Stimulated activated naive CD4-positive, alpha-beta T cell treated with Interleukin-2 at 50 U/mL for 16 hours (primary cell): ENCODE measurements at places on chromosomes 11 and 22.
A peak's percentile ranks its signal among the peaks of the same experiment; 100 is the strongest.

DNA sequence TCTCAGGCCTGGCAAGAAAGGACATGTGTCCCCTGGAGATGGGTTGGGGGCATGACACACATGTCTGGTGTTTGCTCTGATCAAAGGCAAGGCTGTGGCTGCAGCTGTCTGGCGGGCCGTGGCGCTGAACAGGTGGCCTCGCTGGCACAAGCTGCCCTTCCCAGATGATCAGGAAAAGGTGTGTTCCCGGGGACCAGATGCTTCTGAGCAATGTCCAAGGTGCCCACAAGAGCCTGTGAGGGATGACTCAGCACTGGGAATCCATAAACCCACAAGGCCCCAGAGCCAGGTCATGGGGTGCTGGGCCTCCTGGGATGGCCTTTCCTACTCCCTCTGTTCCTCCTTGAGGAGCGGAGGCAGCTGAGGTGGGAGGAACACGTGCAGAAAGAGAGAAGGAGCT lies 9.7 kb upstream of the LRP5 start:
- DNase-seq: no peak

GRCh38 chr22:44489026-44489425 lies 9.0 kb downstream of the RTL6 start:
- DNase-seq: no peak

DNA sequence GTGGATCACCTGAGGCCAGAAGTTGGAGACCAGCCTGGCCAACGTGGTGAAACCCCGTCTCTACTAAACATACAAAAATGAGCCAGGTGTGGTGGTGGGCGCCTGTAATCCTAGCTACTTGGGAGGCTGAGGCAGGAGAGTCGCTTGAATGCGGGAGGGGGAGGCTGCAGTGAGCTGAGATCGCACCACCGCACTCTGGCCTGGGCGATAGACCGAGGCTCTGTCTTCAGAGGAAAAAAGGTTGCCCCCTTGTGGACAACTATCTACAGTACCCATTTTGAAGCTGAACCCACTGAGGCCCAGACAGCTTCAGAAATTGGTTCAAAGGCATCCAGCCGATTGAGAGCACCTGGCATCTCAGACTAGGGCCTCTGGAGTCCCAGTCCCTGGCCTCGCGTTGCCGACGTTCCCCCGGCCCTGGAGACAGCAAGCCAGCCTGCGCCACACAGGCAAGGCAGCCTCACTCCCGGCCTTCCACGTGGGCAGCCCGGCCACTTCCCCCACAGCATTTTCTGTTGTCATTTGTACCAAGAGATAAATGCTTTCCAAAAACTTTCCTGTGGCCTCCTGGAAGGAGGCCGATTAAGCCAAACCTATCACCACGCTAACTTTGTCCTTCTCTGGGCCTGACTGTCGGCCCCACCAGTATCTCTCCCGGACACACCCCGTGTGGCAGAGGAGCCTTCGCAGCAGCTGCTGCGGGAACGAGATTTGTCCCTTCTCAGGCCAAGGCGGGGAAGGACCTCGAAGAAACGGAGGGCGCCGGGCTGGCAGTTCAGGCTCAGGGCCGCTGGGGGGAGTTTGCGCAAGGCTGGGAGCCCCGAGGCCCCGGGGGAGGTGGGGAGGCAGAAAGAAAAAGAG lies 82.8 kb downstream of the FLI1 start:
- peak; percentile 43 for DNase-seq

DNA sequence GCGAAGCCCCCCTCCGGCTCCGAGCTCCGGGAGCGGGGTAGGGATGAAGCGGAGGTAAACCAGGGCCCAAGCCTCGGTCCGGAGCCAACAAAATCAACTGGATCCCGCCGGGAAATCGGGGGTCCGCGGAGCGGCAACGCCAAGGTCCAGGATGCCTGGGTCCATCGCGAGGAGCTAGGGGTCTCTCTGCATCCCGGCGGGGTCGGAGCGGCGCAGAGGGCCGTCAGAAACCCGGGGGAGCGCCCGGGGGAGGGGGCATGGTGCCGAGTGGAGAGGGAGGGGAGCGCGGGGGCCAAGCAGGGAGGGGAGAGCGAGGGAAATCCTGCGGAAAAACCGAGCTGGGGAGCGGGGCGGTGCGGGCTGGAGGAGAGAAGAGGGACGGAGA lies 51.8 kb downstream of the SLC22A12 start:
- DNase-seq: no peak

GRCh38 chr22:38798496-38798895 lies 4.6 kb upstream of the DNAL4 start:
- no peak for DNase-seq

DNA sequence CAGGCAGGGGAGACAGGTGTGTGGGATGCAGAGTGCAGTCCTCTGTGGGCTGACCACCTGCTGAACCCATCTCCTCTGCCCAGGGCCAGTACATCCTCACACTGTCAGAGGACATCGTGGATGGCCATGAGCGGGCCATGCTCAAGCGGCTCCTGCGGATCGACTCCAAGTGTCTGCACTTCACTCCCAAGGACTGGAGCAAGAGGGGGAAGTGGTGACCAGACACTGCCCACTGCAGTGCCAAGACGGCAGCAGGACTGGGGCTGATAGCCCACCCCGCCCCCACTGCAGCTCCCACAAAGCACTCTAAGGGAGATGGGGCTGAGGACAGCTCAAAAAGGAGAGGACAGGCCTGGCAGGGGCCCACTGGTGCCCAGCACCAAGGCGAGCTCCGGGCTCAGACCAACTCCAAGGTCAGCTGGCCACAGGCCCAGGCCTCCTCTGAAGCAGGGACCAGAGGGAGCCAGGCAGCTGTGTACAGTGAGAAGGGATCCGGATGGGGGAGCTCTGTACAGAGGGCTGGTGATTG lies 1.6 kb downstream of the RNASEH2C start:
- no peak for DNase-seq

DNA sequence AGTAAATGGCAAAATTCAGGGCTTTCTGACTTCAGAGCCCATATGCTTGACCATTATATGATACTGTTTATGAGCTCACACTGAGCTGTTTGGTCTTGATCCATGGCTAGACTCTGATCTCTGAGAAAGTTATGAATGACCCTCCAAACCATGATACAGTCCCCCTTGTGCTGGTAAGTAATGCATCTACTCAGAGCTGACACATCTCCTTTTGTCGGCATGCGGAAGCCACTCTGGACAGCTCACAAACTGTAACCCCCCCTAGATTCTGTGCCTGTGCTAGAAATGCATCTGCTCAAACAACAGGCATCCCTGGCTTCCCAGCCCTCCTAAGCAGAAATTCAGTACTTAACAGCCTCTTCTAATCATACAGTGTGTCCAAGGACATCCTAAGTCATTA lies 150.8 kb upstream of the RAG2 start:
- no peak for DNase-seq

GRCh38 chr22:46068593-46069491 lies 81.5 kb upstream of the PPARA start:
- DNase-seq: no peak

DNA sequence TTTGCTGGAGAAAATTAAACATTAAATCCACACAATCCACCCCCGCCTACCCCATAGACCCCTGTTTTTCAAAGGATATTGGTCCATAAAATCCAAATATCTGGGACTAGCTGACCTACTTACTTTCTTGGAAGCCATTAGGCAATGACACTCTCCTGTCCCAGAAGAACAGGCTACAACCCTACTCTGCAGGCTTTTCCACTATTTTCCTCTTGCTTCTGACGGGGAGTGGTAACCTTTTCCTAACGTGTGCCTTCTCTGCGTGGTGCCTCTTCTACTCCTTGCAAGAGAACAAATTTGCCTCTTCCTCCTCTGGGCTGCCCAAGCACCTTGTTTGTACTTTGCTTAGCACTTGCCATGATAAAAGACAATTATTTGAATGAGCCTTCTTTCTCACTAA lies 51.6 kb downstream of the UBASH3B start:
- no peak for DNase-seq

GRCh38 chr22:44983878-44984482 lies 25.8 kb downstream of the PHF21B start:
- DNase-seq: no peak

- DNase-seq: no peak
These were observed 556.3 kb upstream of the ANO3 start for GRCh38 chr11:25775603-25776002.

- DNase-seq: no peak
These were observed 44.3 kb upstream of the A4GALT start for GRCh38 chr22:42764895-42765363.

GRCh38 chr11:77046060-77046501 lies 11.9 kb downstream of the B3GNT6 start:
- DNase-seq: peak; percentile 25

GRCh38 chr11:60183591-60184205 lies 815 bp upstream of the MS4A6A start:
- no peak for DNase-seq

- peak; percentile 53 for DNase-seq
These were observed 73.8 kb downstream of the FAM76B start for GRCh38 chr11:95715777-95716241.

GRCh38 chr11:114678125-114679036 lies at the start of gene NXPE2:
Gene NXPE2, plus strand, starts transcription at chr11:114678527. Its CDS starts 49 bp downstream, at chr11:114678576.
- no peak for DNase-seq

DNA sequence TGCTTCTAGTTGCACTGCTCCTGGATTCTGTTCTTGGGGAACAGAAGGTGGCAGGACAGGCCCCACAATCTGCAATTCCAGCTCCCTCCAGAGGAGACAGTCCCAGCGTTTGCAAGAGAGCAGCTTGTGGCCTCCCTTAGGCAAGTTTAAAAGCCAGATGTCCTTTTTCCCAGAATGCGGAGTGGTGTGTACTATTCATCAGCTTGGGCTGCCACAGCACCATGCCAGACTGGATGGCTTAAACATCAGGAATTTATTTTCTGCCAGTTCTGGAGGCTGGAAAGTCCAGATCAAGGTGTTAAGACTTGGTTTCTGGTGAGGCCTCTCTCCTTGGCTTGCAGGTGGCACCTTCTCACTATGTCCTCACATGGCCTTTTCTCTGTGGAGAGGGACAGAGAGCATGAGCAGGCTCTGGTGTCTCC lies 11.7 kb downstream of the MIAT start:
- no peak for DNase-seq

DNA sequence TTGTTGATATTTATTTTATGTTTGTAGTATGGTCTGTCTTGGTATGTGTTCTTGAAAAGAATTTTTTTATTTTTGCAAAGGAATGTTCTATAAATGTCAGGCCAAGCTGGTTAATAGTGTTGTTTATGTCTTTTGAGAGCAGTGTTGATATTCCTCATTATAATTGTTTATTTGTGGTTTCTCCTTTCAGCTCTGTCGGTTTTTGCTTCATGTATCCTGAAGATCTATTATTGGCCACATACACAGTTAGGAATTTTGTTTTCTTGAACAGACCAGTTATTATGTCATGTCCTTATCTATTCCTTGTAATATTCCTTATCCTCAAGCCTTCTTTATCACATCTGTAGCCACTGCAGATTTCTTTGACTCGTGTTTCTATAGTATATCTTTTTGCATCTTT lies 56.5 kb downstream of the PDHX start:
- DNase-seq: no peak

DNA sequence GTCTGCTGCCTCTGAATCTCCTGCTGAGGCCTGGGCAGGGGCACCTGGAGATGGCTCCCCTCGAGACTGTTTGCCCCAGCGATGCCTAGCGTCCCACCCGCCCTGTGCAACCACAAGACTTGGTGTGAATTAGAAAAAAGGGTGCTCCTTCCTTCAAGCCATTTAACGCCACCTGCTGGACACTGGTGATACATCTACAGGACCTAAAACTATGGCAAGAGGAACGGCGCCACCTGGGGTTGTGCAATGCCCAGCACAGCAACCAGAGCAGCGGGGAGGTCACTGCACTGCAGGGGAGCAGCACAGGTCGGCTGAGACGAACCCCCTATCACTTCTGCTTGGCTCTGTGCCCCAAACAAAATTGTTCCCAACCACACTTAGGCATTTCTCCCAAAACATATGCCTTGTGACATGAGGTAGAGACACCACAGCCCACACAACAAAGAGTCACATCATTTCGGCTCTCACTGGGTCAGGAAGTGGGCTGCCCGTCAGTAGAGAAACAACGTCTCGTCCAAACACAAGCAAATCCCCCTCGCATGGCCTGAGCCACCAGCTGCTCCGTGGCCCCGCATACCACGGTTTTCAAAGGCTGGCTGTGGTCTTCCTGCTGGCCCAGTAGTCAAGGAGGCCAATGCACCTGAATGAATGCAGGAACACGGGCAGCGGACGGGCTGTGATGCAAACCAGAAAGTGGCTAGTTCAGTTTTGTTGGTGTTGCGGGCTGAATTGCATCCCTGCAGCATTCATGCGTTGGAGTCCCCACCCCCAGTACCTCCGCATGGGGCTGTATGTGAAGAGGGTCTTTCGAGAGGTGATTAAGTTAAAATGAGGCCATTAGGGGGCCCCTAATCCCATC lies 171.9 kb downstream of the SHANK2 start:
- no peak for DNase-seq

DNA sequence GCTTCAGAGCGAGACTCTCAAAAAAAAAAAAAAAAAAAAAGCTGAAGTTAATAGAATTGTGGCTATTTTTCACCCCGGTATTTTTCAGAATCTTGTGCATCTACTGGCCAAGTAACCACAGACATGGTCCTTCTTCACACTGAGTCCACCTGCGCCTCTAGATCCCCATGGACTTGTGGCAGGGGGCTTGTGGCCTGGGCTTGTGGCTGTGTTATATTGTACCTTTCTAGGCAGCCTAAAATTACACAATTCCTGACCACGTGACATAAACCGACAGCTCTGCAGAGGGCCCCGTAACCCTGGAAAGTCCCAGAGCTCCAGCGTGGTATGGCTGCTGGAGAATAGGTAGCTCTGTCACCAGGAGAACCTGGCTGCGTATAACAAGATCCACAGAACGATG lies 10.9 kb upstream of the NAALADL1 start:
- DNase-seq: no peak

GRCh38 chr11:120744016-120744994 lies 232.8 kb downstream of the GRIK4 start:
- DNase-seq: no peak

DNA sequence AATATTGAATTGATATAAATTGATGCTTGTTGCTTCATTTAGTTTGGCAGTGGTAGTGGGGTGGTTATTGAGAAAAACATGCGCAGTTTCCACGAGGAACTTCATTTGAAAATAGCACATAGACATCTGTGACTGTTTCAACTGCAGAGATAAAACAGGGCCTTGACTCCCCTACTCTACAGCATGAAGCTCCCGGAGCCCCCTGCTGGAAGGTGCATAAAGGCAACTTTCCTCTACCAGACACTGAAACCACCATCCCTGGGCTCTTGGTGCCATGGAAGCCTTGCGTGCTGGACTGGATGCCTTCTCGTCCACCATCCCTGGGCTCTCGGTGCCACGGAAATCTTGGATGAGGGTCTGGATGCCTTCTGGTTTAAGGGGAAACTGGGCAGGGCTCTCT lies 195.9 kb downstream of the CSNK2A3 start:
- DNase-seq: peak; percentile 15

GRCh38 chr11:43467958-43468357 lies 109.2 kb downstream of the TTC17 start:
- DNase-seq: no peak
